ENCODE measurements at places on chromosomes 12 and 14.

DNA sequence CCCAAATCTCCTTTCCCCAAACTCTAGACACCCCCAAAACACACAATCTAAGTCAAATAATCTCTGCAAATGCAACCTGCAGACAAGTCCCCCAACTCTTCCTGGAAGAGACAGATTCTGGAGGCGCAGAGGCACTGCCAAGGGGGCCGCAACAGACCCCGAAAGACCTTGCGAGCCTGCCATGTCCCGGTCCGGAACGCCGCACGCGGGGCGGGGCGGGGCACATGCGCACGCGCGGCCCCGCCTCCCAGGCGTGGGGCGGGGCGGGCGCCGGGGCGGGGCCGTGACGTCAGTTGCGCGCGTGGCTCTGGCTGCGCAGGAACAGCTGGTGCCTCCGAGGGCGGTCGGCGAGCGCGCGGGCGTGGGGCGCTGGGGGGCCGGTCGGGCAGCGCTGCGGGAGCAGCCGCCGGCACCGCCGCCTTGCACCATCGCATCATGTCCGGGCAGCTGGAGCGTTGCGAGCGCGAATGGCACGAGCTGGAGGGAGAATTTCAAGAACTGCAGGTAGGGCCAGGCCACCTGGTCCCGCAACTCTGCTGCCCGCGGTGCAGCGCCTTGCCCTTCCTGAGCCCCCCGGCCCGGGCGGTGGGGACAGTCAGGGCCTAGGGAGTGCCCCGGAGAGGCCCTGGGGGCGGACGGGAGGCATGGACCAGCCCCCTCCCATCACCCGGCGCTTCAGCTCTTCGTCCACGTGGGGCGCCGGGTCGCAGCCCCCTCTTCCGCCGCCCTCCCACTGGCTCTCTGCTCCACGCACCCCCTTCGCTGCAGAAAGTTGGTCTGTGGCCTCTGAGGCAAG, at the start of gene TMEM120B:
Gene TMEM120B, plus strand, starts transcription at position 292 of the 796 bp plus-strand sequence. Its CDS starts 144 bp downstream, at position 436.
- DNase-seq: peak; percentile 63

DNA sequence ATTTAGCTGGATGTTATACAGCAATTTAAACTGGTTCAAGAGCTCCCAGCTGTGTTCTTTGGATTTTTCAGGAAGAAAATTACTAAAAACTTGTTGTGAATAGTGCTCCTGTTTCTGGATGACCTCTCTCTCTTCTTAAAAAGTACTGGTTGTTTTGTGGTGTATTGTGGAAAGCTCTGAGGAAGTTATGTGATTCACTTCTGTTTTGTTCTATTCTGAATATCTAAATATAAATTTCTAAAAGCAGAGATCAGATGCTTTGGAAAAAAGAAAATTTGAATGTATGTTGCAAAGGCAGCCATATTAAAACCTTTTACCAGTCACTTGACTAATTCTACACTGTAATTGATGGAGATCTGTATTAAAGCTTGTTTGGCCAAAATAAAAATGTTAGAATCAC, 3.4 kb upstream of the C3AR1 start:
- no peak for DNase-seq

GRCh38 chr14:77347751-77348150, 26.9 kb downstream of the GSTZ1 start:
- no peak for DNase-seq

DNA sequence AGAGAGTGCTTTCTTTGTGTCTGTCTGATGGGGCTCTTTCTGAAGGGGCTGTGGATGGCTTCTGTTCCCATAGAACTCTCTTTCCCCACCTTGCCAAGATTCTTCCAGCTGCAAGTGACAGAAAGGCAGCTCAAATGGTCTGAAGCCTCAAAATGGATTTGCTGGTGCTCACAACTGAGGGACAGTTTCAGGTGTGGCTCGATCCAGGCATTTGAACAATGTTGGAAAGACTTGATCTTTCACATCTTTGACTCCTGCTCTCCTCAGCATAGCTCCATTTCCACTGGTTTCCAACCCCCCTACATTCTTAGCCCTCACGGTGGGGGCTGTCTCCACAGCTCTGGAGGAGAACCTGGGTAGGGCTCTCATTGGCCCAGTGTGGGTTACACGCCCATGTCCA, 15.9 kb downstream of the RFLNA start:
- no peak for DNase-seq

DNA sequence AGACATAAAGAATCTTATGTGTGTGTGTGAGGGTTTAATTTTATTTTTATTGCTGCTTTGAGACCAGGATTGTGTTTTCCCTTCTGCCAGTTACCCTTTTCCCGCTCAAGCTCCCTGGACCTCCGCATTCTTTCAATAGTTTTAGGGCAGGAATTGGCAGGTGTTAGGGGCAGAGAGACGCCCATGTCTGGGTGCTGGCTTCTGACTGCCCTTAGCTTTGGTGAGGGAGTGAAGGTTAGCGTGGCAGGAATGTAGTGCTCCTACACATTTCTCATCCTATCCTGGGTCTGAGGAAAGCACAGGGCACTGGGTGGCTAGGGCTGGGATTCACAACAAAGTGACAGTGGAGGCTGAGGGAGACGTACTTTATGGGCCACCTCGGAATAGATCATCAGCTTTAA, 428.1 kb downstream of the ZFP36L1 start:
- DNase-seq: no peak

DNA sequence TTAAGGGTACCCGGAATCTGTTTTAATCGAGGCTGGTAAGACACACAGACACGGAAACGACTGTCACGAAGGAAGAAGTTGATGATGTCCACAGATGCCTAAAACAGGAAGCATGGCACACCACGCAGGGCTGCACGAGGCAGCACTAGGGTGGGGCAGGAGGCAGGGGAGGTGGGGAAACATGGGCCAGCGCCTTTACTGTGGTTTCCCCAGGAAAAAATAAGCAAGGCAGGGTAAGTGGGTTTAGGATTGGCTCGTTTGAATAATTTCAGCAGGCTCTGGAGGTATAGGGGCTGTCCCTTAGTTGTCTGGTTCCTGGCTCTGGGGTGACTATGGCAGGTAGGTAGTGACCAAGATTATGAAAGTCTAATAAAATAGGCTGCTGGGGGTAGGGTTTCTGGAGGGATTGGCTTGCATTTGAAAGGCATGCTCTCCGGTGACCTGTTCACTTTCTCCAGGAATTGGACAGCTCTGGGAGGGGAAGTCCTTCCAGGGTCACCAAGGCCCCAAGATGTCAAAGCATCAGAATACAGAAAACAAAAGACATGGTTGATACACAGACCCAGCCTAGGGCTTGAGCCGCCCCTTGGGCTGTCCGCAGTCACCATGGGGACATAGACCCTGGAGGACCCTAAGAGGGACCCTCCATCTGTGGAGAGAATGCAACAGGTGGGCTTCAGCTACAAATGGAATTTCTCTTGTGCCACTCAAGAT, 35.3 kb downstream of the MAP1LC3B2 start:
- DNase-seq: no peak

DNA sequence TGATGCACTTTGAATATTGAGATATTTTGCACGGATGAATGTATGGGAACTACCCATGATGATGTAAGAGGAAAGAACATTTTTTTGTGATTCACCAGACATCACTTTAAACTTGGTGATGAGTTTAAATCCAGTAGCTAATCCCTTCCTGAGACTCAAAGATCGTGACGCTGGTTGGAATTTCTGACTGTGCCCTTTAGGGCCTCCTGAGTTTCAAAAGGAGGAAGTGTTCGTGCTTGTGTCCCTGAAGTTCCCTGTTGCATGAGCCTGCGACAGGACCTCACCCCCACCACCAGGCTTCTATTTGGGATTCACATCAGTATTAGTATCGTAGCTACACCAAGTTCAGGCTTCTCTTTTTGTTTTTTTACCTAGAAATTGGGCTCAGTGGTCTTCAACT, 18.6 kb upstream of the RIN3 start:
- no peak for DNase-seq

GRCh38 chr14:38848243-38848935, 254.6 kb downstream of the SEC23A start:
- DNase-seq: no peak

DNA sequence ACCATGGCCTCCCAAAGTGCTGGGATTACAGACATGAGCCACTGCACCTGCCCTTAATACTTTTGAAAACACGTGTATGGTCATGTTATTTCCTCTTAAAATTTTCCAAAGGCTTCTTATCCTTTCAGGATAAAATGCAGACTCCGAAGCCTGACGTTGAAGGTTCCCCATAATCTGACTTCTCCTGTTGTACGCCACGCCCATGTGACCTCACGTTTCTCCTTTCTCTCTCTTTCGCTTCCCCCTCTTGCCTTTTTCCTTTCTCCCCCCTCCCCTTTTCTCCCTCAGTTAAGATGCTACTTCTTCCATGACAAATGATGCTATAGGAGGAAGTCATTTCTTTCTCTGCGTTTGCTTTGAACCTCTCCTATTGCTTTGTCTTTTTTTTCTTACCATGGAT, 266.0 kb downstream of the FBXL14 start:
- no peak for DNase-seq

DNA sequence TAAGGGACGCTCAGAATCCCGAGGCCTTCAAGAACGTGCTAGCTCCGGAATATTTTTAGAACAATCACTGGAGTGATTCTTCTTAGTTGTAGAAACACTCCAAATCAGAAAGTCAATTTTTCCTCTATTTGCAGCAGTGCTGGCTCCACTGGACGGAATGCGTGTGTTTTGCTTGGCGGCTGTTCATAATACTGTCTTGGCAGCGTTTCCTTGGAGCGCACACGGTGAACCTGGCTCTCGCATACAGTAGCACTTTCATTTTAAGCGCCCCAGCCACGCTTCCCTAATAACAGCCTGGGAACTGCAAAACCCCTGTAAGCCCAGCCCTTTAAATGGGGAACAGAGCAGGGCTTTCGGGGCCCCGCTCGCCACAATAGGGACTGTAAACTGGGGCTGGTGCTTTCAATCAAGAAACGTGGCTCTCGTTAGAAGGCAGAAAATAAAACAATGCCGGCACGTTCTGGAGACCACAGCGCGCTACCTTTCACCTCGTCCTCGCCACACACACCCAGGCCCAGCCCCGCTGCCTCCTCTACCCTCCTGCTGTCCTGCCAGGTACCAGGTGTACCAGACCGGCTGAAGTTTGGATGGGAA, 79.9 kb downstream of the BCL11B start:
- DNase-seq: peak; percentile 33

DNA sequence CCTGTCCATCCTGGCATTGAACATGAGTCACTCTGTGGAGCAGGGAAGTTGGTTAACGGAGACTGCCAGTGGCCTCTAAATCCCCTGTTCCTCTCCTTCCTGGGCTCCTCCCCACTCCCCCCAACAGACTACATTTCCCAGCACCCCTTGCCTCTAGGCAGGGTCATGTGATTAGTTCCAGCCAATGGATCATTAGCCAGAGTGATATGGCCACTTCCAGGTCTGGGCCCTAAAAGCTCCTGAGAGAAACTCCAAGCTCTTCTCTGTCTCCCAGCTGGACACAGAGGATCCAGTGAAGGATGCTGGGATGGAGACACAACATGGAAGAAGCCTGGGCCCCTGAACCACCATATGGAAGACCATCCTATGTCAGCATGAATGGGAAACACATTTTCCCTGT, 54.4 kb upstream of the RFLNA start:
- no peak for DNase-seq

DNA sequence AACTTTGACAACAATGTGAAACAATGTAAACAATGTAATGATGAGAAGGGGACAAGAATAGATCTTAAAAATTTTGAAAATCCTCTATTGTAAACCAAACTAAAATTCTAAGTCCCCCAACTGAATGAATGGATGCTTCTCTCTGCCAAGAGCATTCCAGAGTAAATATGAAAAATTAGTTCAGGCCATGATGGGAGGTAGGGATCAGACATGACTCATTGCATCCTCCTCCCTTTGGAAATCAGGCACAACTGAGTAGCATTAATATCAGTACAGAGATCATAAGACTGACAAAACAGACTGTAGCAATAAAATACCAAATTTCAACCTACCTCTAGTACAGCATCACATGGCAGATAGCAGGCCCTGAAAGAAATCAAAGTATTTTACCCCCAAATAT, 559.9 kb downstream of the C12orf50 start:
- peak; percentile 60 for DNase-seq

- DNase-seq: no peak
Observed at GRCh38 chr12:1878214-1878613, 40.2 kb downstream of the CACNA2D4 start.

DNA sequence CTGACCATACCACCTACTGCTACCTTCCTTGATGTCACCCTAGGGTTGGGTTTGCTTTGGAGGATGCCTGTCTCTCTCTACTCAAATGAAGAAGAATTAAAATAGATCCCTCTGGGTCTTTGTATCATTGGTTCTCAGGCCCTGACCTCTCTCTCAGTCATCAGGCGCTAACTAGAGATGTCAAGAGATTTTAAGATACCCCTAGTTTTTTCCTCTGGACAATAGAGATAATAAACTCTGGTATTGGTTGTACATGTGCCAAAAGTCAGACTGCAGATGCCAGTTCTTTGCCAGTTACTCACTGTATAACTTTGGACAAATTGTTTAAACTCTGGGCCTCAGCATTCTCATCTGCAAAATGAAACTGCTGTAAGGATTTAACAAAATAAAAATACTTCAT, 31.5 kb downstream of the ITPR2 start:
- no peak for DNase-seq

- DNase-seq: no peak
Observed at GRCh38 chr12:12616512-12617310, 5.0 kb downstream of the CREBL2 start.

DNA sequence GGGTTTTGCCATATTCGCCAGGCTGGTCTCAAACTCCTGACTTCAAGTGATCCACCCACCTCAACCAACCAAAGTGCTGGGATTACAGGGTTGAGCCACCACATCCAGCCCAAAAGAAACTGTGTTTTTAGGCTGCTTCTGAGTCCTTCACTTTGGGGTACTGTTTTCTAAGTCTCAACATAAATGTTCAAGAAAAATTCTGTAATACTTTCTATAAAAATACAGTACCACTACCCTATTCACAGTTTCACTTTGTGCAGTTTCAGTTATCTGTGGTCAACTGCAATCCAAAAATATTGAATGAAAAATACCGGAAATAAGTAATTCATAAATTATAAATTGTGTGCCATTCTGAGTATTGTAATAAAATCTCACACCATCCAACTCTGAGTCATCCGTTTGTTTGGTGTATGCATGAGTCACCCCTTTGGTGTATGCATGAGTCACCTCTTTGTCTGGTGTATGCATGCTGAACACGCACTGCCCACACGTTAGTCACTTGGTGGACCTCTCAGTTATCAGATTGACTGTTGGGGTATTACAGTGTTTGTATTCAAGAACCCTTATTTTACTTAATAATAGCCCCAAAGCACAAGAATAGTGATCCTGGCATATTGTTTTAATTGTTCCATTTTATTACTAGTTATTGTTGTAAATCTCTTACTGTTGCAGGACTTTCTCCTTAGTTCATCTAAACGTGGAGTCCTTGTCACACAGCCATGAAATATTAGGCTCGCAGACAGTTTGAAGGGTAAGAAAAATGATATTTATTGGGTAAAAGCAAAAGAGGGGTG, 190.2 kb downstream of the FSCB start:
- peak; percentile 93 for DNase-seq

DNA sequence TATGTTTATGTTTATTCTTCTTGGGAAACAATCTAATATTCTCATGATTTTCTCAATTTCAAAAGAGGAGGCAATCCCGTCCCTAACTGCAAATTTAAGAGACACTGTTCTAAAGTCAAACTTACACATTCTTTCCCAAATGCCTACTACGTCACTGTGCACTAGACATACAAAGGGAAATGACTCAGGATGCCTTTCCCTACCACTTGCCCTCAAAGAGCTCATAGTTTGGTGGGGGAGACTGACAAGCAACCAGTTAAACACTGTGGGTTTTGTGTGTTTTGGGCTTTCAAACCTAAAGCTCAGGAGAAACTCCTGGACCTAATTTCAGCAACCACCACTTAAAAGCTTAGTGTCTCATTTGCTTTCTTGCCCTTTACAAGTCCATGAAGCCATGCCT, 58.4 kb downstream of the ATP2B1 start:
- DNase-seq: no peak

- DNase-seq: no peak
Observed at GRCh38 chr12:112808156-112808555, 16.6 kb downstream of the RPH3A start.

GRCh38 chr14:100526632-100527031, 60.6 kb downstream of the BEGAIN start:
- no peak for DNase-seq

Data from fibroblast of the aortic adventitia (primary cell).